ENCODE measurements at places on chromosomes 1 and 21.

DNA sequence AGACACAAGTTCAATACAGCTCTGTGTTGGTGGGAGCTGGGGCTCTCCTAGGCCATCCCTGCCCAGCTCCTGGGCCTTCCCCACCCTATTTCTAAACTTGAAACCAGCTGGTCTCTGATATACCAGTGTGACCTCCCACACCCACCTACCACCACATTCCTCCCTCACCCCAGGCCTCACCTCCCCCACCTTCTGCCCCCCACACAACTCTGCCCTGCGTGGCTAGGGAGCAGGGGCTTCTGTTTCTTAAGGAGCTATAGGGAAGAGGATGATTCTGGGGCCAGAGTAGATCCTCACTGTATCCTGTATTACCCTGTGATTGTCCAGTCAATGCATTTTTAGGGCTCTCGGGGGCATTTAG lies 16.5 kb downstream of the NES start:
- ATAC-seq: no peak

DNA sequence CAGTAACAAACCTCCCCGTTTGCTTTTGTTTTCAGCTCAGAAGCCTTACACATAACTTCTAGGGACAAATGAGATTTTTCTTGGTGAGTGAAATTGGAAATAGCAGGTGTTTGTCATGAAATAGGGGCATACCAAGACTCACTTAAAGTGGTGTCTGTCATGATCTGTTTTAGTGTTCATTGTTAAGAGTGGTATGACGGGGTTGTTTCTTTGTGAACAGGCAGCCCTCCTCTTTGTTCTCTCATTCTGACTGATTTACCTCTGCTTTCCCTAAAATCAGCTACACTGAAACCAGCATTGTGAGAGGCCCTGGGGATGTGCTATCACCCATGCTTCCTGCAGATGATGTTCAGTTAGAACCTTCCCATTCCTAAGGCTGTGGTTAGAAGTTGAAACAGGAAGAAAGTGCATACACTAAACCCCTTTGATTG lies 2.5 kb upstream of the ERO1B start:
- ATAC-seq: no peak

DNA sequence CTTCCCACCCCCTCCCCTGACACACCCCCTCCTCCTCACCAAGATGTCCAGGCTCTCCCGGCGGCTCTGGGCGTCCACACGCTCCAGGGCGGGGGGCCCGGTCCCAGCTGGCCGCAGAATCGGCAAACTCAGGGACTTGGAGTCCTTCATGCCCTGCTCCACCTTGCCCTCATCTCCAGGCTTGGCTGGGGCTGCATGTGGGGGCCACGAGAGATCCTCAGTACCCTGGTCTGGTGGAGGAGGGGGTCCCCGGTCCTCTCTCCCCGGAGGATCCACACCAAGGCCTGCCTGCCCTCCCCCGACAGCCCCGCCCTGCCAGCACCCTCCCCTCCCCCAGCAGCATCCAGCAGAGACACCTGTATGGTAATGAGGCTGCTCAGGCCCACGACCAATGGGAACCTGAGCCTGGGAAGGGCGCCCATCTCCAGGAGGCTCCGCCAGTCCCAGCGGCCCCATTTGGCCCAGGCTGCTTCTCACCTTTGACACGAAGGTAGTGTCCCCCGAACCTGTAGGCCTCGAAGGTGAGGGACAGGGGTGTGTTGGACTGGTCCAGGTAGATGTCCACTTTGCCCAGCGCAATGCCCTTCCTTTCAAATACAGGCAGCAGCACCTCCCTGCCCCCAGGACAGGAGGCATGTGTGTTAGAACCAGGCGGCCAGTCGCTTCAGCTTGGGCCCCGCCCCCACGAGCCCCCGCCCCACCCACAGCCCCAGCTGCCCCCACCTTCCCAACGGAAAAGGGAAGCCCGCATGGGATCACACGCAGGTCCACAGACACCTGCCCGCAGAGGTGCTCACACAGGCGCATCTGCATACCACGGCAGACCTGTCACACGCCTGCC lies 8.2 kb upstream of the TNFRSF25 start:
- no peak for ATAC-seq

DNA sequence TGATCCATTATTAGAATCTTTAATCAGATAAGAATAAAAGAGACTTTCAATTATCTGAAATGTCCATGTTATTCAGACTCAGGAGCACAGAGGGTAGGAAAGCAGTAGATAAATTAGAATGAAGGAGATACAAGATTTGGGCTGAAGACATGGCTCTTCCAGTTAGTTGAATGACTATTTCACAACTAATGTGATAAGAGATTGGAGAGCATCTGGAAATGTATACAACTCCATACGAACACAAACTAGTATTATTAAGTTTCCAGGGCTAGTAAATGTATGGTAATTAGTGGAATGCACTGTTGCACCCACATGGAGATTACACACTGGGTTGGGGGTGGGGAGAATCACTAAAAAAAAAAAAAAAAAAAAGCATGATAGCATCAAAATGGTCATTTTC lies 618.0 kb downstream of the KIF26B start:
- ATAC-seq: no peak

Measured in esophagus mucosa (tissue), 1 donor.